ENCODE measurements at places on chromosomes 2 and 18.

- no peak for DNase-seq
Measured at GRCh38 chr2:21727101-21727500, 603.3 kb downstream of the TDRD15 start.

DNA sequence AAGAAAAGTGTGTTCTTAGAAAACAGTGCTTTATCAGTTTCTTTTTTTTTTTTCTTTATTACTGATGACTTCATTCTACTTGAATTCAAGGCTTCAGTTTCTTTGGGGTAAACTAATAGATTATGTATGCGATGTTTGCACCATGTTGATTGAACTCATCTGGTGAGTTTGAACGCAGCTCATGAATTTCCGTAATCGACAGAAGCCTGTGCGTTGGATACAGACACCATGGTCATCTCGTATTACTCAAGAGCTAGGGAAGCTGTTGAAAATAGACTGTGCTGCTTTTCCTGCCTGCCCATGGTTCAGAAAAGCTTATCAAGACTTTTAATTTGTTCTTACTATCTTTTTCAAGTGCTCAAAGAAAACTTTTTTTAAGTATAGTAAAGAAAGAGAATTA is 185.5 kb upstream of the NRP2 start:
- DNase-seq, result no peak

GRCh38 chr2:59798687-59799232 is 754.7 kb downstream of the BCL11A start:
- DNase-seq, result no peak

- no peak for DNase-seq
Measured at GRCh38 chr2:240623531-240624010, 1.7 kb upstream of the GPR35 start.

DNA sequence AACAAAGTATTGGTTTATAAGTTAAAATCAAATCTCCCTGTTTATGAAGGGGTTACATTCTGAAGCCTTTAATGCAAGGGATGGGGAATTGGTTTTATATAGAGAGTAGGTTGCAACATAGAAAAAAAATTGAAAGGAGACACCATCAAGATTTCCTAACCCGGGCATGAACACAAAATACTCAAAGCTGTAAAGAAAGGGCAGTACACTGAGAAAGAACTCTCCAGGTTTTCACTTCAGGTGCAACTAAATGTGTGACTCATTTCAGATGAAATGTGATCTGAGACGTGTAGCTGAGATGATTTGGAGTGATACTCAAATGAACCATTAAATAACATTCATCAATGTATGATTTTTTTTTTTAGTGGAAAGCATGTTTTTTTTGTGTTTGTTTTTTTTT is 43.6 kb downstream of the SANBR start:
- no peak for DNase-seq

DNA sequence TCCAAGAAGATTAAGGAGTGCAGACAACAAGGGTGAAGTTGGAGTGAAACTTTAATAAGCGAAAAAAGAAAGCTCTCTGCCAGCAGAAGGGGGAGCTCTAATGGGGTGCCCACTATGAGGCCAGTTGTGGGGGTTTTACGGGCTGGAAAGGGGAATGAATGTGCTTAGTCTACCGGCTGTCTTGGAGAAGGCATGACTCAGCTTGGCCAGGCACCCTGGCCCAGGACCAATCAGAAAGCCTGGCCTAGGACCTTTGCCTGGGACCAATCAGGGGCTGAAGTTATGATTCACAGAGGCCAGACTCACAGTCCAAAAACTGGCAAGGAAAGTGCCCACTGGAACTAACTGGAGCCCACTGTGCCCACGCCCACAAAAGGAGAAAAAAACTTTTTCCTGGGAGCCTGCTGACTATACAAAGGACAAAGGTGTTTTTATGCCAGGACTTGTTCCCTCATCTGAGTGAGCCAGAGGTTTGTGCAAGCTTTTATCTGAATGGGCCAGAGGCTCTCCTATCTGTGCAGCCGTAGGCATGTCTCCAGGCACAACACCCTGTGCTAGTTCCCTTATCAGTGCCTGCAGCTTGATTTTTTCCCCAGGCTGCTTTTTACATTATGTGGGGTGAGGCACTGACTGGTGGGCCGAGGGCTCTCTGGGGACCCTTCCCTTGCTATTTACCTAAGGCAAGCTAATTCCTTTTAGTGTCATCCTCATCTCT is 18.6 kb downstream of the CMPK2 start:
- DNase-seq, result no peak

- DNase-seq, result no peak
Measured at GRCh38 chr2:214341646-214342045, 69.2 kb upstream of the VWC2L start.
